Fibroblast of lung (primary cell): ENCODE measurements at places on chromosomes 1 and 21. TPM values are rescaled to one million over a fixed set of nuclear protein-coding genes. Genes with fewer than 3 reads are reported as not detected.

The SEC16B gene
- 1.0 and 3.1 TPM in 2 replicates for total RNA-seq

The HFM1 gene
- total RNA-seq: 0.83 and 1.8 TPM in 2 replicates

The ELAVL4 gene
- not detected in 2 replicates for total RNA-seq

The ECM1 gene
- 7.7 and 25.1 TPM in 2 replicates for total RNA-seq

- DNase-seq: no peak
- H3K36me3 ChIP-seq: no peaks in the 10 kb centered on the region
- H3K27ac ChIP-seq: no peak overlapping the region
- no peaks in the 10 kb centered on the region for H3K27me3 ChIP-seq
- no peak overlapping the region for H3K4me3 ChIP-seq
Measured at GRCh38 chr1:181818943-181819342, 242.6 kb downstream of the ZNF648 start.

DNA sequence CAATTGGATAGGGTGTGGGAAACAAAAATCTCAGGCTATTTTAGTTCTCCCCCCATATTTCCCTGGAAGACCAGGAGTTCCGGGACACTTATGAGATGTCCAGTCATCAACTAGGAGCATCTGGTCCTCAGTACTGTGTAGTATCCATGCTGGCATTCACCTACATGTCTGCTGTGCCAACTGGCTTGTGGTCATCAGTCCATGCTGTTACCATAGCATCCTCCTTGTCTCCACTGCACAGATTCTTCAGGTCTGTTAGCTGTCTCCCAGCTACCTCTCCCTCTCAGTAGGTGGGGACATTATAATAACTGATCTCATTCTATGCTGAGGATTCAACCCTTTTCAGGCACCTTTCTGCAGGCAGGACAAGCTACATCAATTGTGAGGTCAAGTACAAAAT lies 302.9 kb downstream of the BARHL2 start:
- no peaks in the 10 kb centered on the region for H3K27me3 ChIP-seq
- no peak overlapping the region for H3K4me3 ChIP-seq
- H3K36me3 ChIP-seq: no peaks in the 10 kb centered on the region
- no peak overlapping the region for H3K27ac ChIP-seq
- H3K4me1 ChIP-seq: no peaks in the 10 kb centered on the region
